Hematopoietic multipotent progenitor cell treated with erythropoietin and hydrocortisone succinate and interleukin-3 and kit ligand, for 17 days (in vitro differentiated cells): ENCODE measurements at places on chromosomes 16 and 17.

DNA sequence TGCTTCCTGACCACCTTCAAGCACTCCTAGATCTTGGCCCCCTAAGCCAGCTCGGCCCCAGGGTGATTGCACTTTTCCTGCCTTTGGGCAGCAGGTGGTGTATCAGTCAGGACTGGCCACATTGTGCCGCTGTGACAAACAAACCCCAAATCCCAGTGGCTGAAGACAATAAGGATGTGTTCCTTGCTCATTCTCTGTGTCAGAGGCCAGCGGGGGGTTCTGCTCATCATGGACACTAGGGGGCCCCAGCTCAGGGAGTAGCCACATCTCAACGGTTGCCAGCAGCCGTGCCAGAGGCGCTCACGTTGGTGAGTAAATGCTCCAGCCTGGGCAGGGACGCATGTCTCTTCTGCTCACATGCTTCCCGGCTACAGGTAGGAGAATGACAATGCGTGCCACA is 60.4 kb downstream of the ZDHHC7 start:
- DNase-seq, result peak; percentile 31

- no peak for DNase-seq
Observed at GRCh38 chr17:57699751-57700219, 45.3 kb downstream of the CCDC182 start.

GRCh38 chr16:877242-878071 is 76.9 kb upstream of the GNG13 start:
- DNase-seq, result no peak

DNA sequence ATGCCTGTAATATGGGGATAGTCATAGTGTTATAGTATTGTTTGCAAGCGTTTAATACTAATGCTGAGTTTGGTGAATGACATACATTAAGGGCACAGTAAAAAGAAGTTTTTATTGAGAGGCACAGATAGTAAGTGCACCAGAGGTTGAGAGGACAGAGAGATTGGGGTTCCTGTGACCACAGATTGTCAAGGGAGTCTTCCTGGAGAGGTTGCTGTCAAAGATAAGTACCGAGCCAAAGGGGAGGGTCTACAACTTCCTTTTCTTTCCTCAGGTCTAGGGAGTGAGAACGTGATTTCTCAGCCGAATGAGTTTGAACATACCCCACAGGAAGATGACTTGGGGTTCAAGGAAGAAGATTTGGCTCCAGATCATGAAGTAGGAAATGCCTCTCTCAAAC is 1.8 kb downstream of the ZNF48 start:
- no peak for DNase-seq

DNA sequence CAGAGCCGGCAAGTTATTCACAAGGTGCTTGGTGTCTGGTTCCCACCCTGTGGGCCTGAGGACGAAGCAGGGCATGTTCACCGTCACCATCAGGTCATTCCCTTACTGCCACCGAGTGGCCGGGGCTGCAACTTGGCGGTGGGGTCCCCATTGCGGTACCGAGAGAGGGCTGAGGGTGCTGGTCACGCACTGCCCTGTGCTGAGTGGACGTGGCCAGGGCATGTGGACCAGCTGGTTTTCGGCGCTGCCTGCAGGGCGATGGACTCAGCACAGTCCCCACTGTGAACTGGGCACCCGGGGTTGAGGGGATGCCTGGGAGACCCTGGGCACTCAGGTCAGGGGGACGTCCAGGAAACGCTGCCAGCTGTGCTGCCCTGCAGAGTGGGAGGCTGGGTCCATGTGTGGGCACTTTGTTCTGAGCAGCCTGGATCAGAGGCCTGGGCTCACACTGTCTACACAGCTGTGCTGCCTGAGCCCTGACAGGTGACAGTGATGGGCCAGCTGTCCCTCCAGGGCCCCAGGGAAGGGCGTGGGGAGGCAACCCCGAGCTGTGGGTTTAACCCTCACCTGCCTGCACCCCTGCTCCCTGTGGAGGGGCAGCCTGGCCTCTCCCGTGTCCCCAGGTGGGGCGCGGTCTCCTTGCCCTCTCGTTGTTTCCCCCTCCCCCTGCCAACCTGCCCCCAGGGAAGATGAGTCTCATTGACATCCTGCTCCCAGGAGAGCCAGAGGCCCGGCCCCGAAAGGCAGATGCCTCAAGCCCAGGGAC is 39.3 kb upstream of the GNG13 start:
- DNase-seq, result no peak

GRCh38 chr17:42895185-42895555 is 5.4 kb upstream of the G6PC1 start:
- no peak for DNase-seq

- no peak for DNase-seq
Observed at GRCh38 chr16:16092925-16093627, 130.2 kb downstream of the ABCC6 start.

GRCh38 chr16:5228369-5228768 is 130.8 kb upstream of the EEF2KMT start:
- no peak for DNase-seq

GRCh38 chr16:86101137-86101896 is 202.4 kb downstream of the IRF8 start:
- no peak for DNase-seq

DNA sequence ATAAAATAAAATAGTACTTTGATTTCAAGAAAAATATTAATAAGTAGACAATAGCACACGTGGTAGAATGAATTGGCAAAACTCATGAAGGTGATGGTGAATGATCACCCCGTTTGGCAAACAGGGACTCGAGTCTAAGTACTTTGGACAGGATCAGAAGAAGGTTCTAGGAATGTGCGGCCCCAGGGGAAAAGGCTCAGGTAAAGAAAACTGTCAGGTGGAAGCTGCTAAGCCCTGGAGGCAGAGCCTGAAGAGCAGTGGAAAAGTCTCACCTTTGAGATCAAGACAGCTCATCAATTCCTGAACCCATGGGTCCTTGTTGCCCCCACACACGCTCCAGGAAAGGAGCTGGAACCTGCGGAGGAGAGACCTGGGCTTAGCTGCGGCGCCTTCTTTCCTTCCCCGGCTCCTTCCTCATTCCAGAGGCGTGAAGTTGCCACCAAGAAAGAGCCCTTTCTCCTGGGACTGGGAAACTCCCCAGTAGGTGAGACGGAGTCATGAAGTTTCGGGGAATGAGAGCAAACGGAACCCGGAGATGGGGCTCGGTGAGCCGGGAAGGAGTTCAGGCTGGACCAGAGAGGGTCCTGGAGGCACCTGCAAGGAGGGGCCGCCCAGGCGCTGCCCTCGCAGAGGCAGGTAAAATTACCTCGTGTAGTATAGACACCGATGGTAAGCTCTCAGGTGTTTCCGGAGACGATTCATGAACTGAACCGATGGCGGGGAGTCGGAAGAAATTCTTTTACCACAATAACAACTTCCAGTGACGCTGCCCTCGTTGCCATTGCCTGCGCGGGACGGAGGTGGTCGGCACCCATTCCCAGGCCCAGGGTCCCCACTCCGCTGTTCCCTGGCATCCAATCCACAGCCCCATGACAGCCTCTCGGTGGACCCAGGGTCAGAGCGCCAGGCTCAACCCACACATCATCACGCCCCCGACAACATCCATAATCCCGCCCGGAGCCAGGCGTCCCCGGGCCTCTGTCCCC is 1.2 kb upstream of the ZMYND15 start:
- DNase-seq, result no peak

GRCh38 chr16:22213236-22213635 is 7.2 kb downstream of the EEF2K start:
- DNase-seq, result no peak

GRCh38 chr17:63573634-63574033 is 23.4 kb downstream of the DCAF7 start:
- no peak for DNase-seq

DNA sequence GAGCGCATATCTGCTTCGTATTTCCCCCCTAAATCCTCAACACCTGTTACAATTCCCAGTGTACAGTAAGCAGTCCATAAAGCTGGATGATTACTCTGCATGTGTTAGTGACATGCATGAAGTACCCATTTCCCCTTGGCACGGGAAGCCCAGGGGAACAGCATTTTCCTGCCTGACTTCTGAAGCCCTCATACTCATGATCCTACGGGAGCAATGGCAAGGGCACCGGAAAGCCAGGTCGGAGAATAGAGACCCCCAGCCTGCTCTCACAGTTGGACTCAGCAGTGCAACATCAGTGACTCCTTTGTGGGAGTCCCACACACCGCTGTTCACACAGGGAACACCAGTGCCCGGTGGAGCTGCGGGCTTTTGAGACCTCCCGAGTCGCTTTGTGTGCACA is 336.9 kb downstream of the CDH13 start:
- DNase-seq, result no peak

DNA sequence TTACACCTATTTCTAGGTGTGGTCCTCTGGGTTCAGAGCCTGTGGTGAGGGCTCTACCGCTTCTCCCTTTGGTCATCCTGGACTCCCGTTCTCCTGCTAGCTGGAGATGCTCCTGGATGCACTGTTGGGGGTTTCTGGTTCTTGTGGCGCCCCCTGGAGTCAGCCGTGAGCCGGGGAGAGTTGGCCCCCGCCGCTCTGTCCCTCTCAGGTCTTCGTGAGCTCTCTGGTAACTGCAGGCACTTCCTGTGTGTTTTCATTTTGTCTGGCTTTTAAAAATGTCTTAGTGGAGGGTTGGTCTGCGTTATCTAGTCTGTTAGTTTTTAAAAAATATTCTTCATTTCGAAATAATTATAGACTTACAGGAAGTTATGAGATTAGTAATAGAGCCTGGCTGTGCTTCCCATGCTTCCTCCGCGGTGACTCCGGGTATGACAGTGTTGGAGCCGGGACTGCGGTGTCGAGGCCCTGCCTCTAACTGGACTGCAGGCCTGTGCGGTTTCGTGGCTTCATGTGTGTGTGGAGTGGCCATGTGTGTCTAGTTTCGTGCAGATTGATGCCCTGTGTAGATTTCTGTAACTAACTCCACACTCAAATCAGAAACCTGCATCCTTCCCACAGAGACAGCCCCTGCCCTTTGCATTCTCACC is 78.0 kb upstream of the ZNF750 start:
- DNase-seq, result peak; percentile 5

DNA sequence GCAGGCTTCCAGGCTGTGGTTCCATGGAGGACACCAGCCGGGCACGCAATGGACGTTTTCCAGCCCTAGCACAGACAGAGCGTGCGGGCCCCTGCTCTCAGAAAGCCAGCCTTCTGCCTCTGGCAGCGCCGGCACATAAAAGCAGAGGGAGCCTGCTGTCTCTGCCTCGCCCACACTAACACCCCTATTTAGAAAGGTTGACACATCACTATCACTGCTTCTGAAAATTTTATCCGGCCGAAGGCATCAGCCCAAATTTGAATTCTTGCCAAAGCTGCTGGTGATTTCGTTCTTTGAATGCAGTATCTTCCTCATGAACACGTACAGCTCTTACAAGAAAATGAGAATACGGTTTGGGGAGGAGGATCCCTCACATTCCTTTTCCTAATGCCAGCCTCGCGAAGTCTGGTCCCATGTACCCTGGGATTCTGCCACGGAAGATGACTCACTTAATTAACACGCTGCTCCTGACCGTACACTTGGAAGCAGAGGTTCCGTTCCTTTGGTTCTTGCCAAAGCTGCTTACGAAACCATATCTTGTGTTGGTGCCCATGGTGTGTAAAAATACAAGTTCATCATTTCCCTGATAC is 1.3 kb upstream of the RAB11FIP3 start:
- no peak for DNase-seq

- no peak for DNase-seq
Observed at GRCh38 chr16:48276102-48276501, 28.8 kb upstream of the ABCC11 start.

- no peak for DNase-seq
Observed at GRCh38 chr16:28183484-28183883, 28.3 kb downstream of the XPO6 start.

- DNase-seq, result no peak
Observed at GRCh38 chr17:63931981-63932561, at the start of gene CD79B. TSS of gene CD79B (minus strand) at chr17:63932331. CDS start at chr17:63932261, 70 bp downstream.

GRCh38 chr16:66207883-66208265 is 158.6 kb upstream of the CDH5 start:
- DNase-seq, result no peak

DNA sequence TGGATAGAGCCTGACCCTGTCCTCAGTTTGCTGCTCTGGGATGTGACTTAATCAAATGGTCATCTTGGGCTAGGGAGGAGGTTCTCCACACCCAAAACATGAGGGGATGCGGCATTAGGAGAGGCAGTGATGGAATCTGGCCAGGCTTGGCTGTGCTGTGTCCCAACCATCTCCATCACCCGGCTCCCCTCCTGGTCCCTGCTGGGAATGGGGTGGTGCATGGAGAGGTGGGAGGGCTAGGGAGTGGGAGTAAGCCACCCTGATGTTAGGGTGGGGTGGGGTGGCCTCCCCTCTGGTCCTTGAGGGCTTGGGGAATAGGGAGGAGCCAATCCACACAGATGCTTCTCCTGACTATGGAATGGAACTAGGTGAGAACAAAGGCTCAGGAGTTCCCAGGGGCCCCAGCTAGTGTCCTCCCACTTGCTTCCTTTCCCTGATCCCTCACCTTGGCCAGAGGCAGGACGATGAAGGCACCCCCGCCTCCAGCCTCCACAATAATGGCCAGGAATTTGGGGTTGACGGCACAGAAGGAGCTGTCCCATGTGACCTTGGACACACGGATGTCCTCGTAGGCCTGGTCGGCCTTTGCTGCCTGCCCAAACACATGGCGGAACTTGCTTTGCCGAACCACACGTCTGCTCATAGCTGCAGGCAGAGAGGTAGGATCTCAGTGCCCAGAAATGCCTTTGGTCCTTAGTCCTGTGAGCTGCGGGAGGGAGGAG is 1.8 kb downstream of the CORO6 start:
- DNase-seq, result no peak

GRCh38 chr17:77297693-77298666 is 157.2 kb downstream of the SEC14L1 start:
- DNase-seq, result no peak

- DNase-seq, result no peak
Observed at GRCh38 chr16:77660311-77660710, 62.0 kb upstream of the NUDT7 start.

DNA sequence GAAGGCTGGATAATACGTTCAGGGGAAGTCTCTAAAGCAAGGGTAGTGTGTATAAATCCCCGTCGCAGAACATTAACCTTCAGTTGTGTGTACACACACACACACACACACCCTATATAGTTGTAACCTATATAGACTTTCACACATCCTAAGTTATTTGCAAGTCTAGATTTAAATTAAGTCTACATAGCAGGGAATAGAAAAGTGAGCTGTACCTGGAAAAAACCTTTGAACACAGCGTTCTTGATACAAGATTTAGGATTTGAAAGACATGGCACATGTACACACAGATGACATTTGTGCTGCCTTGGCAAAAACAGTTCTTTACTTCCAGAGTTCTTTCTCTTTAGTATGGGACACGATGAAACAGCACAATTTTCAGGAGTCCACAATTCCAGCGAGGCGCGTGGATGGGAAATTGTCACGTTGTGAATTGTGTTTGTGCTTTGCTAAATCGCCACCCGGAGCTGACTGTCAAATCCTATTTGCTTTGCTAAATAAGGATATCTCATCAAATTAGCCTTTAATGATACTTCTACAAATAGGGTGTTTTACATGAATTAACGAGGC is 233.9 kb downstream of the MRTFB start:
- no peak for DNase-seq
